ENCODE measurements at places on chromosomes 11 and 22.

DNA sequence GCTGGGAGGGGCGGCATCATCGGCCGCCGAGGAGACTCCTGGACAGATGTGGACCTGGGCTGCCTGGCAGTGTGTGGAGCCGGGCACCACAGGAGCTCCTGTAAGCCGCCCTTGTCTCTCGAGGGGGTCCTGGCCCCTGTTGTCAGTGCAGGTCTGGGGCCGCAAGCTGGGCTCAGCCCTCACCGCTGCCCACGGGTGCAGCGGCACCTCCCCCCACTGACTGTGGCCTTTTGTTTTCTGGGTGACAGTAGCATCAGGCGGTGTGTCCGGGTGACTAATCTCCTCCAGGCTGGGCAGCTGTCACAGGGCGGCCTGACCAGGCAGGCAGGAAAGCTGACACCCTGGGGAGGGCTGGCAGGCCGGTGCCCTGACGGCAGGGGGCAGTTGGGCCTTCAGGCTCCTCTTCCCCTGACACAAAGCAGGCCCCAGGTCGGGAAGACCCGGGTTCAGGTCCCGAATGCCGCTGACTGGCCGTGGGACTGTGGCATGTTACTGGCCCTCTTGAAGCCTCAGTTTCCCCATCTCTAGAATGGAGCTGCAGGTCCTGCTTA, 16.3 kb downstream of the DGKZ start:
- no peak for DNase-seq

DNA sequence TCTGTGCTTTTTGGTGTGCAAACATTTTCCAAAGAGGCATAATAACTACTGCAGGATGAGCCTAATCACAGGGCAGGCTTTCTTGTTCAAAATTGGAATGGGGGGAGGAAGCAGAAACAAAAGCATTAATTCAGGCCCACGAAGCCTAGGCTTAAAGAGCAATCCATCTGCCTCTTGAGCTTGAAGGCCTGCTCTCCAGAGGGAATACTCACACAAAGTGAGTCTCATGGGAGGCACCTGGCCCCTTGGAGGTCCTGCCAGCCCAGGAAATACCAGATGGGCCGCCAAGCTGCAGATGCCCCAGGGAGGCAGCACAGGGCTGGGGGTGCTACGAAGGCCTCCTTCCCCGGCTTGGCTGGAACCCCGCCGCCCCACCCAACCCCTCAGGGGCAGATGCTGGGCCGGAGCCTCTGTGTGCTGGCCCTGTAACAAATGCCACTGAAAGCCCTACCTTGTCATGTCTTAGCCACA, 39.3 kb upstream of the COMT start:
- DNase-seq, result no peak

- DNase-seq, result no peak
These were observed 23.9 kb downstream of the MCHR1 start for GRCh38 chr22:40703174-40703573.

- DNase-seq, result no peak
These were observed 26.7 kb downstream of the SLC25A17 start for GRCh38 chr22:40792451-40792850.

GRCh38 chr22:20569059-20570058, 61.9 kb downstream of the MED15 start:
- peak; percentile 53 for DNase-seq

DNA sequence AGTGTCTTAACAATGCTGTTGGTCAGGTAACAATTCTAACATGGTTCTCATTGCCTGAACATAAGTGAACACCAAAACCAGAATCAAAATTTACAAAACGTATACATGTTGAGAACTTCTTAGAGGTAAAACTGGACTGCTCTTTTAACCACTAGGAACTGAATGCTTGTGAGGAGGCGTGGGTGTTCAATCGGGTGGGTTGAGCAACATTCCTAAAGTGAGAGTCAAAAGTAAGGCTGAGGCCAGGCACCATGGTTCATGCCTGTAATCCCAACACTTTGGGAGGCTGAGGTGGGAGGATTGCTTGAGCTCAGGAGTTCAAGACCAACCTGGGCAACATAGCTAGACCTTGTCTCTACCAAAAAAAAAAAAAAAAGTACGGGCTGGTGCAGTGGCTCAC, 11.5 kb downstream of the PPME1 start:
- DNase-seq, result no peak

DNA sequence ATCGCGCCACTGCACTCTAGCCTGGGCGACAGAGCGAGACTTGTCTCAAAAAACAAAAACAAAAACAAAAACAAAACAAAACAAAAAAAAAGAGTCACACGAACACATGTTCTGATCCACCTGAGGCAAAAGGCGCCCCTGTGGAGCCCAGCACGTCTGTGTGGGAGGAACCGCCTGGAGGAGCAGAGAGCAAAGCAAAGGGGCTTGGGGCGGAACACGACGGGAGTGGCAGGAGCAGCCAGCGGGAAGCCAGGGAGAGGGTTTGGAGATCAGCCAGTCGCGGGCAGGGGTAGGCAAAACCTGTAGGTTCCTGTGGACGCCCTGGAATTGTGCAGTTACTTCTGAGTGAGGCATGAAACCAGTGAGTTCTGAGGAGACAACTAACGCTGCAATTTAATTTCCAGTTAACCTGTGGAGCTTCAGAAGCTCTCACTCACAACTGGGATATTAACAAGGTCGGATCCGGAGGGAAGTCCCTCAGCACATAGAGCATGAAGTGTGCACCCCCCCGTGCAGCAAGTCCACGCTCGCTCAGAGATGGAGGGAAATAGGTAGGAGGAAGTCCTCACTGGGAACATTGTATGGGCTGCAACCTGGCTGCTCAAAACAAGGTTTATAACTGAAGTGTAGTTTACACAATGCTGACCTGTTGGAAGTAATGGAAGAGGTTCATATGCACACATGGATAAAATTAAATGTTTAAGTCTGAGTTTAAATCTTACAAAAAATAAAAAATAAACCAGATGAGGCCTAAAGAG, 13.2 kb upstream of the USP18 start:
- DNase-seq, result no peak

DNA sequence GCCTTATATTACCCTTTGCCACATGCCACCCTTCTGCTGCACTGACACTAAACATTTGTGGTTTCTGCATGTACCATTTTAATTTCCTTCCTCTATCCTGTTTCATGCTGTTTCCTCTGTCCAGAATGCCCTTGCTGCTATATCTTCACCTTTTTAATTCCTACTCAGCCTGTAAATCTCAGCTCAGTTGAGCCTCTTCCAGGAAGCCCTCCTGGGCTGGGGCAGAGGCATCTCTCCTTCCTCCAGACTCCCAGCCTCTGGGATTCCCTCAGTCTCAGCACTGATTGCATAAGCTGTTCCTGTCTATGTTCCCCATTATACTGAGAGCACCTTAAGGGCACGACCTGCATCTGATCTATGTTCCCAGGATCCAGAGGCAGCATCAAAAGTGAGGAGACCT, 98.7 kb downstream of the RNF169 start:
- DNase-seq, result no peak

DNA sequence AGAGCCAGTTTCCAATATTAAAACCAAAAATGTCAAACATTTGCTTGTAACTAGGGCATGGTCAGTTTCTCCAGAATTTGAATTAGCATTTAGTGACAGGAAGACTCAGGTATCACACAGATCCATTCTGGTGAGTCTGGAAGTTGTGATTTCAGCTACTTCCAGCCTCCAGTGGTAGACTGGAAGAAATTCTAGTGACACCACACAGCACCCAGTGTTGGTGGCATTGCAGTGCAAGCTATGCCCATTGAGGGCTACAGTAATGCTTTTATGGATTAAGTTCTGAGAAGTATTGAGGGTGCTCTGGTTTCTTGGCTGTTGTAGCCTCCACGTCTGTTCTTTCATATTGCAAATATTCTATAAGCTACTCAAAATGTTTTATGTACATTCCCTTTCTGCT, 31.4 kb upstream of the MMP20 start:
- no peak for DNase-seq

DNA sequence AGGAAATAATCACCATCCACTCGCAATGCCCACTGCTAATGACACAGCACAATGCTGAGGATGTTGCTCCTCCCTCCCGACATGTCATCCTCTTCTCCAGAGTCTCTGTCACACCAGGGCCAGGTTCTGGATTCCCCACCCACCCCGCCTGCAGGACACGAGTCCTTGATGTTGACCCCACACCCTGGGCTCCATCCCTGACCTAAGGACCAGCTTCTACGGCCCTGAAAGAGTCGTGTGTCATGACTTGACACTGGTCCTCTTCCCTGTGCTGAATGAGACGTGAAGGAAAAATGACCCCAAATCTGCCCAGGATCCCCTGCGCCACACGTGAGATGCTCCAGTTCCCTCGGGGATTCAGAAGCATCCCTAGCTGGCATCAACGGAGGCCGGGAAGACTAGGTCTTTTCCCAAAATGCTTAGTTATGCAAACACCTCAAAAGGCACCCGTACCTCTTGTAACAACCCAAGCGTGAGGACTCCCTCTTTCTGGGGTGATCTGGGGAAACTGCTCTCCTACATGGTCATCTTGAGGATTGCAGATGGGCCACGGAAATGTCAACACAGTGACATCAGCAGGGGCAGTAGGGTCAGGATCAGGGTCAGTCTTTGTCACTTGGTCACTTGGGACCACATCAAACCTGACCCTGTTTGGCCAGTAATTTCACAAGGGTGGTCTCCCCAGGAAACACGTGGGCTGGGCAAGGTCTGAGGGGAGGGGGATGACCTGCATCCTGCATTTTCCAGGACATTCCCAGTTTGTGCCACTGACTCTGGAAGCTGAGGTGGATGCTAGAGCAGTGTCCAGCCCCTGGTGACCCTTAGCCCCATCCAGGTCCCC, 42.0 kb downstream of the IGLL5 start:
- no peak for DNase-seq

DNA sequence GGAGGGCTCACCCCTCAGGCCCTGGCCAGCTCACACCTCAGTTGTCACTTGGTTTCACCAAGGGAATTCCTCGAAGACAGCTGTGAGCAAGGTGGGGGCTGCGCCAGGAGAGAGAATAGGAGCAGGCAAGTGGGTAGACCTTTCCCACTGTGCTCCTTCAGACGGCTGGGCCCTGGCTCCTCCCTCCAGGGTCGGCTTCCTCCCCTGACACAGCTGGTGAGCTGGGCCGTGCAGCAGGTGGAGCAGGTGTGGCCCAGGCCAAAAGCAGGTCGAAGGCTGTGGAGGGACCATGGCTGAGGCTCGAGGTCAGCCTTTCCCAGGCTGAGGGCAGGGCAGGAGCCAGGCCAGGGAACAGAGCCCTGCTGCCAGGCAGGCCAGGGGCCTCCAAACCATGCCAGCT, 12.5 kb upstream of the MYRF start:
- no peak for DNase-seq

- DNase-seq, result no peak
These were observed 11.0 kb downstream of the RRAS2 start for GRCh38 chr11:14347991-14348390.

DNA sequence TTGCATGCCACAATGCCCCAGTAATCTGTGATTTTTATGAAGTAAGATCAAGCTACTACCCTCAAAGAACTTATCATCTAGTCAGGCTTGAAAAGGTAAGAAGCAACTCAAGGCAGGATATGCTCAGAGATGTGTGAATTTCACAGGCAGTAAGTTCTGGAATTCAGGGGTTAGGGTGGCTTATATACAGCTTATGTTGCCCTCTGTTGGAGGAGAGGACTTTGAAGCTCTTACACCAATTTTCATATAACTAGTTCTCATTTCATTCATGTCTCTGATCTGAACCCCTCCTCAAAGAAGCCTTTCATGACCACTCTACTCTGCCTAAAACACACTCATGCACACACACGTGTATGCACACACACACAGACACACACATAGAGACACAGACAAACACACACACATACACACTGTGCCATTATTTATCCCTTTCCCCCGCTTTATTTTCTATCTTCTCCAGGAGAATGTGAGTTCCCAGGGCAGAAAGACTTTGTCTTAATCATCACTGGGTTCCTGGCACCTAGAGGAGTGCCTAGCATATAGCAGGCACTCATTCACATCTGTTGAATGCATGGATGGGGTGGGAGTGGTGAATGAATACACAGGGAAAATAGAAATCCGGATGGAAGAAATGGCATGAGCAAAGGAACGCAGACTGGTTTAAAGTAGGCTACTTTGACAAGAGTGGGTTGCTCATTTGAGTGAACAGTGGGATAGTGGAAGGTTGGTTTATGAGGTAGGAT, 220.7 kb upstream of the ZBED5 start:
- DNase-seq, result no peak
